ENCODE measurements at places on chromosomes 6 and 20. TPM values are rescaled to one million over a fixed set of nuclear protein-coding genes. Genes with fewer than 3 reads are reported as not detected.

DNA sequence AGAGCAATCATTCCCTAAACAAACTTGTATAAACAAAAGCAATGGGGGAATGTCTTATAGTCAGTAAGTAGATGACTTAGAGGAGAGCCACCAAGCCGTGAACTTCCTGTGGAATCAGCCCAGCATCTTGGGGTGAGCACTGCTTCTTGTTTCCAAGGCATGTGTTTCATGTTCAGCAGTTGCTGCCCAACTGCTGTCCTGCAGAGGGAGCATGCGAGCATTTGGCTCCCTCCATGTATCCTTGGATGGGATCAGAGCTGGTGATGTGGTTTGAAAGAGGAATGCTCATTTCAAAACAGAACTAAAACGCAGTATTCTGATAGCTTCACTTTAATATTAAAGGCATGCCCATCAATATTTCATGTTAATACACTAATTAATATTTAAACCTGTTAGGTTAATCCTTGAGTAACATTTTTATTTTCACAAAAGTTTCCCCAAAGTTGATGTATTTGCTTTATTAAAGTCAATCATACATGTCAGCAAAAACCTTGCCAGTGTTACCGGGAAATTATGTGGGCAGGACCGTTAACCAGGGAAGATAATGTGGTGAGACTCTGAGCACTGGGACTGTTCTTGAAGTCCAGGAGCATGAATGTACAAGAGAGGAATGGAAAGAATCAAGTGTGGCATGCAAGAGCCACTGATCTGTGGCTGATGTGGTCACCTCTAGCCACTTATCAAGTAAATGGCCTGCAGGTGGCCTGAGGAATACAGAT lies 172.1 kb upstream of the GGTLC1 start:
- DNase-seq: no peak
- no peaks in the 10 kb centered on the region for H3K27me3 ChIP-seq
- H3K27ac ChIP-seq: no peak overlapping the region
- H3K4me3 ChIP-seq: no peak overlapping the region

DNA sequence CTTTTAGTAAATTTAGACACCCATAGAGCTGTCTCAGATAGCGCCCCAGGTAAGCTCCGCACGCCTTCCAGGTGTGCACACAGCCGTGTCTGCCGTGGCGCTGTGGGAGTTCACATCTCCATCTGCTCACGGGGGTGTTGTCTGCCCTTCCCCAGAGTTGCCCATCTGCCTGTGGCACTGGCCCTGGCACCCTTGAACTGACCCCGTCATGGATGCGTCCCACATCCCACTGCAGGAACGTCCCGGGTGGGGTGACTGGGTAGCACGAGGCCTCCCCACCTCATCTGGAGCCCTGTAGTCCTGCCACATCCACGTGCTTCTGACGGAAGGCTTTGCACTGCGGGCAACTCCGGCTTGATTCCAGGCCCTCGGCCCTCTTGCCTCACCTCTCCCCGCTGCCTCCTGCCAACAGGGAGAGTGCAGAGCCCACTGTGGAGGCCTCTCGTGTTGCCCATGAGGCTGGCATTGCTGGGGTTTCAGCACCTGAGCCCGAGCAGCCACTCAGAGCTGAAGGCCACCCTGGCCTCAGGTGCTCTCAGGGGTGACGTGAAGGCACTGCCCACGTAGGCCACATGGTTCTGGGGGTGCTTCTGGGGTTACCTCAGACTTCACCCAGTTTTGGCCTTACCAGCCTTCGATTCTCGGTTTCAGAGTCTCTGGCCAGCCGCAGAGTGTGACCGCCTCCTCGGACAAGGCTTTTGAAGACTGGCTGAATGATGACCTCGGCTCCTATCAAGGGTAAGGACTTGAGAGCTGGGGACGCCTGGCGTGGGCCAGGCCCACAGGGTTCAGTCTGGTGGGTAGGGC lies 5.1 kb downstream of the ARFGAP1 start:
- peaks cover 2% of the 10 kb centered on the region for H3K4me1 ChIP-seq
- no peak for DNase-seq
- H3K27me3 ChIP-seq: no peaks in the 10 kb centered on the region
- H3K4me3 ChIP-seq: no peak overlapping the region
- H3K36me3 ChIP-seq: peaks cover 6% of the 10 kb centered on the region

GRCh38 chr20:9482180-9482579 lies 32.2 kb upstream of the LAMP5 start:
- H3K27ac ChIP-seq: no peak overlapping the region
- no peaks in the 10 kb centered on the region for H3K4me1 ChIP-seq
- no peaks in the 10 kb centered on the region for H3K27me3 ChIP-seq
- no peak overlapping the region for H3K4me3 ChIP-seq
- DNase-seq: no peak

DNA sequence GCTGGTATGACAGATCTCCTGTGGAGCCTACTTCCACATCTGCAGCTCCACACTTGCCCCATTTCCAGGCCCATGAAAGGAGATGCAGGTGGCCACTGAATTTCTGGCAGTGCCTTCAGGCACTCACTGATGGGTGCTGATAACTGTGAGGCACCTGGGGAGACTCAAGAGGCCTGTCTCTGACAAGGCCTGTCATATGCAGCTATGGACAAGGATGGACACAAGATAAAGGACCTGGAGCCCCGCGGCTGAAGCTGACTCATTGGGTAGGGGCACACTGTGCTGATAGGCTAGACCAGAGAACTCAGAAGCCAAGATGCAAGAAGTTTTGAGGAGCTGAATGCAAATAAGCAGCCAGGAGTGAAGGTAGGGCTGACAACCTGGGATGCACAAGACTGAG lies 81.0 kb upstream of the LRFN2 start:
- no peaks in the 10 kb centered on the region for H3K36me3 ChIP-seq
- no peak overlapping the region for H3K4me3 ChIP-seq
- no peak overlapping the region for H3K27ac ChIP-seq
- no peak for DNase-seq

GRCh38 chr6:134464690-134465411 lies 146.9 kb upstream of the SGK1 start:
- no peaks in the 10 kb centered on the region for H3K36me3 ChIP-seq
- peaks cover 1% of the 10 kb centered on the region for H3K27me3 ChIP-seq
- H3K27ac ChIP-seq: no peak overlapping the region
- DNase-seq: no peak
- no peaks in the 10 kb centered on the region for H3K4me1 ChIP-seq

DNA sequence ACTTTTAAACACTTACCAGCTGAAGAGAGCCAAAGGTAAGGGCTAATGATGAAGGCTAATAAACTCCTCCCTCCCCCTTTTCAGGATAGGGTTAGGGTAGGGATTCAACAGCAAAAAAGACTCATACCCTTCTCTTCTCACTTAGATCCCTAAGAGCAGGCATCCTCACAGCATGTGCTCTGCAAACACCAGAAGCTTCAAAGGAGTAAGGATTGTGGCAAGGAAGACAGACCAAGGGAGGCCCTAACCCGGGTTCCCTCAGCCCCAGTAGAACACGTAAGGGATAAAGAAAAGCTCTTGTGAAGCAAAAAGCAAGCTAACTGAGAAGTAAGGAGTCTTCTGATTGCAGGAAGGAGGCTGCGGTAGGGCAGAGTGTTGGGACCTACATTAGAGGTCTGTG lies 11.6 kb downstream of the MAP3K7 start:
- no peak overlapping the region for H3K27ac ChIP-seq
- H3K27me3 ChIP-seq: no peaks in the 10 kb centered on the region
- no peak overlapping the region for H3K4me3 ChIP-seq
- H3K4me1 ChIP-seq: no peaks in the 10 kb centered on the region
- H3K36me3 ChIP-seq: peaks cover 3% of the 10 kb centered on the region

- H3K4me3 ChIP-seq: no peak overlapping the region
- no peaks in the 10 kb centered on the region for H3K36me3 ChIP-seq
- no peak for DNase-seq
- H3K27ac ChIP-seq: no peak overlapping the region
- no peaks in the 10 kb centered on the region for H3K27me3 ChIP-seq
These were observed 44.6 kb downstream of the SESN1 start for GRCh38 chr6:109050012-109050411.

DNA sequence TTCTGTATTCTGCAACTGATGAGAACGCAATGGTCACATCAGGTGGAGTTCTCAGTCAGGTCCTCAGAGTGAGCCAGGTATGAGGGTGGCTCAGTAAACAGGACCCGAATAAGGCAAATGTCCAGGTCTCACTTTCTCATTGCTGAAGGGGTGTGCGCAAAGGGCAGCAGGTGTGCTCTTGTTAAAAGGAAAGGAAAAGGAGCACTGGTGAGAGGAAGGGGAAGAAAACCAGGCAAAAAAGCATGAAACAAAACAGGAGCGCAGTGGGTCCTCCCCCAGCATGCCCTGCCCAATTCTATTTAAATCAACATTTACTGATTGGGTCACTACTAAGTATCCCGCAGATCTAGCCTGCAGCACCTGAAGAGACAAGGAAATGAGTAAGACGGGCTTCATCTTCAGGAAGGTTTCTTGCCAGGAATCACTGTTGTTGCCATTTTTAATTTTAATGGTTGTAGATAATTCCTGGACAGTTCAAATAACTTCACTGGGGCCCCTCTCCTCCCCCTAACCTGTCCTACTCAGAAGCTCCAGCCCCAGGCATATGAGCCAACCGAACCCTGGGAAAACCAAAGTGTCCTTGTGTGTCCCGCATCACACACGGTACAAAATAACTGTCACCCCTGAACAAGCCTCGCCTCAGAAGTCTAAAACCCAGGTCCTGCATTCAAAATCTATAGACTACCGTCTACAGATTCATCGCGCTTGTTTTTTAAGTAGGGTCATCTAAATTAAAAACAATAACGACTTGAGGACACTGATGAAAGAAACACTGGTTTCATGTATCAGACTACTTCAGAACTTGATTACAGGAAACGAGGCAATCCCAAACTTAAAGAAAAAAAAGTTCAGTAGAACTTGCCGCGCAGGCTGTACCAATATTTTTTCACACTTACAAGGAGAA lies 980 bp downstream of the MBOAT1 start:
- no peak overlapping the region for H3K27ac ChIP-seq
- no peak for DNase-seq
- H3K4me3 ChIP-seq: peak overlapping the region; percentile 87
- H3K4me1 ChIP-seq: peaks cover 17% of the 10 kb centered on the region

GRCh38 chr6:72246926-72247325 lies 360.6 kb downstream of the RIMS1 start:
- no peaks in the 10 kb centered on the region for H3K36me3 ChIP-seq
- no peak overlapping the region for H3K4me3 ChIP-seq
- H3K27me3 ChIP-seq: no peaks in the 10 kb centered on the region
- H3K4me1 ChIP-seq: peaks cover 3% of the 10 kb centered on the region
- H3K27ac ChIP-seq: no peak overlapping the region

DNA sequence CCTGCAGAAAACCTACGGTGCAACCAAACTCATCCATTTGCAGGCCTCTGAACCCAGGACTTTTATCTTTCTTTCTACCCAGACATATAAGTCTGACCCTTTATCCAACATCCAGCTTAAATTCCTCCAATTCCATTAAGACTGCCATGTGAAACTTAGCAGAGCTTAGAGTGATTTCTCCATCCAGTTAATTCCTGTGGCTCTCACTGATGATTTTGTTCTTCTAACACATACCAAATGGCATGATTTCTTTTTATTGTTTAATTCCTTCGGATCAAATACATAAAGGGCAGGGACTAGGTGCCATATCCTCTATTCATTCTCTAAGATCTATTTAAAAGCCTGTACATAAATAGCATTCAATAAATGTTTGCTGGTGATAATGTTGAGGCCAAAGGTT lies 92.9 kb downstream of the TASP1 start:
- no peak for DNase-seq
- H3K27ac ChIP-seq: no peak overlapping the region
- no peaks in the 10 kb centered on the region for H3K27me3 ChIP-seq
- no peak overlapping the region for H3K4me3 ChIP-seq
- H3K4me1 ChIP-seq: no peaks in the 10 kb centered on the region

GRCh38 chr6:137740091-137740755 lies 126.8 kb upstream of the TNFAIP3 start:
- H3K4me1 ChIP-seq: 0 out of 2 replicates have a peak, but pooled peaks cover 2% of the 10 kb centered on the region
- no peak for DNase-seq
- H3K27me3 ChIP-seq: no peaks in the 10 kb centered on the region
- no peak overlapping the region for H3K27ac ChIP-seq
- no peaks in the 10 kb centered on the region for H3K36me3 ChIP-seq

Gene PTGIS
- polyA plus RNA-seq: 44.0 TPM

Gene LTV1
- polyA plus RNA-seq: 5.6 TPM

Gene OLIG3
- polyA plus RNA-seq: 1.4 TPM

Gene ZSCAN23
- 0.61 TPM for polyA plus RNA-seq

Gene ULBP2
- polyA plus RNA-seq: 0.05 TPM

Gene RFX6
- polyA plus RNA-seq: not detected

Gene MAN1A1
- 1.8 TPM for polyA plus RNA-seq

Gene CPNE5
- 1.8 TPM for polyA plus RNA-seq

Data from H1 (cell line).